Hippocampal formation (tissue), 2 donors: ENCODE measurements at places on chromosomes 6 and 20.

DNA sequence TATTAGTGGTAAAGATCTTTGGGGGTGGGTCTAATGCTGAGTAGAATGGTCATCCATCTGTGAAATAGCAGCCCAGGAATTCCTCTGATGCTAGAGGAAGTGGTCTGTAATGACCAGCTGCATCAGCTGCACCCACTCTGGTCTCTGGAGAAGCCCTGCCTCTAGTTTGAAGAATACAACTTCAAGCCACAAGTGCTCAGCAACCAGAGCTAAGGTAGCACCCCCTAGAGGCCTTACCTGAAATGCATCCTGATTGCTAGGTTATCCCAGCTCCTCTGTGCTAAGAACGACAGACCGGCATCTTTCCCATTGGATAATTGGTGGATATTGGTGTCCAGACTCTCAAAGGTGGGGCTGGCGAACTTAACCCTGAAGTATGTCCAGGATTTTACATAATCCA lies 58.2 kb downstream of the DNAH8 start:
- DNase-seq, result no peak

- no peak for DNase-seq
Measured at GRCh38 chr6:47426524-47427302, 50.9 kb upstream of the CD2AP start.

GRCh38 chr20:45087814-45088213 lies 13.1 kb downstream of the KCNS1 start:
- DNase-seq, result no peak

- no peak for DNase-seq
Measured at GRCh38 chr6:153790048-153790447, 249.0 kb upstream of the OPRM1 start.

DNA sequence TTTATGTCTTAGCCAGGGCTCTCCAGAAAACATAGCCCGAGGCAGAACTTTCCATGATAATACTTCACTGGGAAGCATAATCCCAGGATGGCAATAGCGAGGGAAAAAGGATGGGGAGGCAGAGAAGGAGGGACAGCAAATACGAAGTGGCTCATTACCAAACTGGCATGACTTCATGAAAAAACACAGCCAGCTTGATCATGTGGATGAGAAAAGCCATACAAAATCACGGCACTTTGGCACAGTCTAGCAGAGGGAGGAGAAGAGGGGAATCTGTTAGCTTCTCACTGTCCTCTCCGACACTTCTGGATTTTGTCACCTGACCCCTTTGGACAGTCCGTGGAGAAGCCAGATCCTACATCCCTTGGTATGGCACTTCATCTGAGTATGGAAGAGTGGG lies 212.5 kb upstream of the GRIK2 start:
- DNase-seq, result no peak

GRCh38 chr6:93366506-93366905 lies 52.9 kb downstream of the EPHA7 start:
- no peak for DNase-seq

GRCh38 chr6:9197726-9198125 lies 762.4 kb upstream of the SLC35B3 start:
- no peak for DNase-seq

DNA sequence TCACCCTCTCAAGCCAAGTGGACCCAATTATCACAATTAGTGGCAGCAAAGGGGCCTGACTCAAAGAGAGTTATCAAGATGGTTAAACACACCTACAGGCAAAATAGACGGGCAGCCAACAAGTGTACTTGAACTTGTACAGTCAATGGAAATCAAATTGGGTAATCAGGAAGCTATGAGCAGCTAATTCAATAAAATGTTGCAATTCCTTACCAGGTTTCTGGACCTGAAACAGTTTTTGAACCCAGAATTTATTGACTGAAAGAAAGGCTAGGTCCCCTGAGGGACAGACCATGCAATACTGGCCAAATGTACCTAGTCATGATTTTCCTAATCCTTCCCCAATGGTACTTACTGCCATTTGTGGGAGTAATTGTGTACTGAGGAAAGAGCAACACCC lies 679.8 kb downstream of the EPM2A start:
- DNase-seq, result no peak

GRCh38 chr6:162017536-162017935 lies 710.0 kb downstream of the PRKN start:
- DNase-seq, result no peak

DNA sequence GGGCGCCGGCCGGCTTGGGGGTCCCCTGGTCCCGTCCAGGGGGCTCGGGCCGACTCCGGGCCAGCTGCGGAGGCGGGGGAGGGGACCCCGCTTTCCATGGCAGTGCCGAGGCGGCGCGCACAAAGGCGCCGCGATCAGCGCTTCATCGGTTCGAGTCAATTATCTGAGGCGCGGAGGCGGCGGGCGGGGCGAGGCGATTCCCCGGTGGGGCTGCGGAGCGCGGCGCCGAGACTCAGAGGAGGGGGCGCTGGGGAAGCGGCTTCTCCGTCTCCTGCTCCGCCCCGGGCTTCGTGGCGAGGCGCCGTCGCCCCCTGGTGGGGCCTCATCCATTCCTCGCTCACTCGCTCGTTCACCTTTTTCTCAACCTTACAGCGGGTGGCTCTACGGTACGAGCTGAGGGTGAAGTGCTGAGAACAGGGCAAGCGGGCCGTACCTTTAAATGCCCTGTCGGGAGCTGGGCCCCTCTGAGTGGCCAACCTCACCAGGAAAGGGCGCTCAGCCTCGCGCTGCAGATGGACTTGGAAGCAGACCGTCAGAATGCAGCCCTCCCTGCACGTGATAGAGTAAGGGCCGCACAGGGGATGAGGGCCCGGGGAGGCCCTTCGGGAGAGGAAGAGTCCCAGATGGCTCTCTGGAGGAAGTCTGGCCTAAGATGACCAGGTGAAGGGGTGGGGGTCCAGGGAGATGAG lies 39.9 kb downstream of the SLC52A3 start:
- DNase-seq, result no peak

GRCh38 chr6:130515306-130515705 lies 149.5 kb downstream of the TMEM200A start:
- no peak for DNase-seq

DNA sequence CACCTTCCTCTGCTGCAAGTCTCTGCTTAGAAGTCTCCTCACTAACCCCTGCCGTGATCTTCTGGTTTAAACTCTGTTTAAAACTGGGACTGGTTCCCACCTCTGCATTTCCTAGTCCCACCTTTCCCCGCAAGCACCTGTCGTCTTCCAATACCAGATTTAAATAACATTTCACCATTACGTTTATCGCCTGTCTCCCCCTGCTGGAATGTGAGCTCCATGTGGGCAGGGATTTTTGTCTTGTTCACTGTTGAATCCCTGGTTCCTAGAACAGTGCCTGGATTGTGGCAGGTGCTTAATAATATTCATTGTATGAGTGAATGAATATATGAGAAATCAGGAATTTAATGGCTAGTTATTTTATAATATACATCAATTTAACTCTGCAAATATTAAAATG lies 2.7 kb downstream of the GUCA1A start:
- no peak for DNase-seq
